ENCODE measurements at places on chromosomes 5 and 9.

- no peak for DNase-seq
Measured at GRCh38 chr9:111375817-111376564, 46.0 kb upstream of the OR2K2 start.

DNA sequence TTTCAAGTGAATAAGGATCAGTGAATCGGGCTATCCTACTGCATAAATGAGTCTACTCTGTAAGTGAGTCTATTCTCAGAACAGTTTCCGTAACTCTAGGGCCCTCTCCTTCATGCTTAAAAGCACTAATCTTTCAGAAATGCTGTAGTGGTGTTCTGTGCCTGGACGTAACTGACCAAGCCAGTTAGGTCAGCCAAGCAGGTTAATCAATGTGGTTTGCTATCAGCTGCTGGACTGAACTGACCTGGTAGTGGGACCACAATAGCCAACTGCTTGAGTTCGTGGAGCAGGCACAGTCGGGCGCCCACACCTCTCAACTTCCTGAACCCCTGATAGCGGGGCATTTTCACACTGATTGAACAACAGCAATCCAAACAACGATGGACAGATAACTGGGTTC, 6.8 kb downstream of the SLC1A3 start:
- DNase-seq, result no peak

- DNase-seq, result no peak
Measured at GRCh38 chr5:154498591-154498990, 20.6 kb upstream of the HAND1 start.

DNA sequence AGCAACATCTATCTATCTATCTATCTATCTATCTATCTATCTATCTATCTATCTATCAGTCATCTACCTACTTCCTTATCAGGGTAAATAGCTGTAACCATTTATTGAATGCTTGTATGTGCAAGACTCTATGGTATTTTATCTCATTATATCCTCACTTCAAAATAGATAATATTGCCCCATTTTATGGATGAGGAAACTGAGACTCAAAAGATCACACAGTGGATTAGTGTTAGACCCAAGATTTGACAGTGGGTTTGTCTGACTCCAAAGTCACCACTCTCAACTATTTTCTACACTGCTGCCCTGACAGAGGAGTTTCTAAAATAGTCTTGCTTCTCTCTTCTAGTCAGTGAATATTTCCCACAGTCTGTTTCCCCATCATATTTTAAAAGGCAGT, 94.3 kb upstream of the NR3C1 start:
- DNase-seq, result no peak

DNA sequence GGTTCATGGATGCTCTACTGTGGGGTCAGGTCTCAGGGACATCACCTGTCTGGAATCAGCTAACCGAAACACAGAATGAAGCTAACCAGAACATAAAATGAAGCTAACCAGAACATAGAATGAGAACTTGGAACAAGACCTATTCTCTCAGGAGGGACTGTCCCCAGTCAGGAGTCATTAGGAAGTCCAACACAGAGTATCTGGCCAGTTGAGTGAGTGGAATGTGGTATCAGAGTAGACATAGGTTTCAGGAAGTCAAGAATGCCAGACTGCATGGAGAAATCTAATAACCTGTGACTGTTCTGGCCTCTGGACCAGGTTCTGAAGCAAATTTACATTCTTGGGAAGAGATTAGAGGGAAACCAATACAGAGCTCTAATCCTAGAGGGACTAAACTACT, 609.6 kb downstream of the PRELID2 start:
- DNase-seq, result no peak

- DNase-seq, result no peak
Measured at GRCh38 chr9:28086881-28087280, 513.6 kb upstream of the C9orf72 start.

- no peak for DNase-seq
Measured at GRCh38 chr5:135462304-135462703, 10.2 kb upstream of the TIFAB start.

GRCh38 chr9:76336027-76336426, 58.2 kb downstream of the RFK start:
- DNase-seq, result no peak

DNA sequence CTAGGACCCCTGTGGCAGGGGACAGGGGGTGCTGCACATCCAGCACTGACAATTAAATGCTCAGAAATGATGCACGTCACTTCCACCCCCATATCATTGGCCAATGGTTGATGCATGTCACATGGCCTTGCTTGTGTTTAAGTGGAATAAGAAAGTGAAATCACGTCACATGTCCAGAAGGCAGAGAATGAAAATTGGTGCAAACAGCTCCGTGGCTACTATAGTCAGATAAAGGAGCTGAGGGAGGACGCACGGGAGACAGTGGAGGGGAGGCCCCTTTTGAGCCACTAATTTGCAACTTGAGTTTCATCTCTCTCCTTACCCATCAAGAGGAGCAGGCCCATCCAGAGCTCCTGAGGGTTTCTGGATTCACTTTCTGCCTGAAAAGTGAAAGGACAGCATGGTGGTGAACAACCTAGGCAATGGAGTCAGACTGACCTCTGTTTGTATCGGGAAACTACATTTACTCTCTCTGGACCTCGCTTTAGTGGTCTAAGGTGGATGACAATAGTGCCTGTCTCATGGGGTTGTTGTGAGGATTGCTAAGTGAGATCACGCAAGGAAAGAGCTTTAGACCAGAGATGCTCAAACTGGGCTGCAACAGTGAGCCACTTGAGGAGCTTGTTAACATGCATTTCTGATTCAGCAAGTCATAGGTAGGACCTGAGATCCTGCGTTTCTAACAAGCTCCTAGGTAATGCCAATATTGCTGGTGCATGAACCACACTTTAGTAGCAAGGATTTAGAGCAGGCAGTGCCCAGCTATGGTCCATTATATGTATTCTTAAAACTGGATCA, 133.9 kb upstream of the ADRA1B start:
- no peak for DNase-seq

DNA sequence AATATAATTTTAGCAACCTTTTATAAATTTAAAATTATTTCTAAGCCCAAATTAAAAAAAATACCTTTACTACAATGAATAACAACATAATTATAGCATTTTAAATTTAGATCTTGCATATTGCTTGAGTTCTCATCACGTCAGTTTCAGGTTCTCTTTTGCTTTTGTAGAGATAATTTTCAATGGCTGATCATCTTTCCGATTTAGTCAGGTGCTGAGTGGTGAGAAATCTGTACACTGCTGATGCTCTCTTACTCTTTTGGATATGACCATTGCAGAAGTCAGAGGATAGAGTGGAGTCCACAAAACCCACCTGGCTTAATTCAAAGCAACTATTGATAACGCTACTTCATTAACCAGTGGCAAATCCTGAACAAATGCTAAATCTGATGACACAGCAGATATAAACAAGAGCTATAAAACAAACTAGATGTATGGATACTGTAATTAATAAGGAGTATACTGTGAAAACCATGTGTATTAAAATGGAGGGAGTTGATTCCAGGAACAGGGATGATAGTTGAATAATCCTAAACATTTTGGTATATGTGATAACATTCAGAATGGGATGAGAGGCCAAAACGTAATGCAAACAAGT, 394.8 kb downstream of the CSNK1G3 start:
- DNase-seq, result no peak

- no peak for DNase-seq
Measured at GRCh38 chr9:128108269-128109049, 19.1 kb downstream of the PTGES2 start.

GRCh38 chr5:14627270-14627669, 37.2 kb upstream of the OTULIN start:
- DNase-seq, result no peak

- DNase-seq, result no peak
Measured at GRCh38 chr5:51380603-51381207, 2.5 kb upstream of the ISL1 start.

GRCh38 chr9:124873664-124874063, 11.7 kb downstream of the ARPC5L start:
- DNase-seq, result no peak

DNA sequence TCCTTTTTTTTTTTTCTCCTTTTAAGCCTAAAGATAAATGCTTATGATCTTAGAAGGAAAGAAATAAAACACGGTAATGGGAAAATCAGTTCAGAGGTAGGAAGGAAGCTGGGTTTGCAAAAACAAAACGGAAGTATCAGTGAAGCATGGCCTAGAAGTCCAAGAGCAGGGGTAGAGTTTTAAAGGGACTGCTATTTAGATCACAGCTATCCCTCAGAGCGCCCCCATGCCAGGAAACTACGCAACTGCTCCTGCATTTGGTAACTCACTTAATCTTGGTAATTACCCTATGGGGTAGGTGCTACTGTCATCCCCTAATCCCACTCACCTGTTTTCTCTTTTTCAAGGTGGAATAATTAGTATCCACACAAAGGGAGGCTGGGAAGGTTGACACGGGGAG, 16.0 kb downstream of the TLE1 start:
- no peak for DNase-seq

DNA sequence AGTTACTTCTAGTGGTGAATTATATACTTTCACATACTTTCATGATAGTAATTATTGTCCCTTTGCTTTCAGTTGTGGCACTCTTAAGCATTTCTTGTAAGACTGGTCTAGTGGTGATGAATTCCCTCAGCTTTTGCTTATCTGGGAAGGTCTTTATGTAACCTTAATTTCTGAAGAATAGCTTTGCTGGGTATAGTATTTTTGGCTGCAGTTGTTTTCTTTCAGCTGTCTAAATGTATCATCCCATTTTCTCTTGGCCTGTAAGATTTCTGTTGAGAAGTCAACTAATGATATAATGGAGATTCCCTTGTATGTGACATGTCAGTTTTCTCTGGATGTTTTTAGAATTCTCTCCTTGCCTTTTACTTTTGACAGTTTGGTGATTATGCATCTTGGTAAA, 41.0 kb downstream of the TMEM38B start:
- DNase-seq, result no peak

DNA sequence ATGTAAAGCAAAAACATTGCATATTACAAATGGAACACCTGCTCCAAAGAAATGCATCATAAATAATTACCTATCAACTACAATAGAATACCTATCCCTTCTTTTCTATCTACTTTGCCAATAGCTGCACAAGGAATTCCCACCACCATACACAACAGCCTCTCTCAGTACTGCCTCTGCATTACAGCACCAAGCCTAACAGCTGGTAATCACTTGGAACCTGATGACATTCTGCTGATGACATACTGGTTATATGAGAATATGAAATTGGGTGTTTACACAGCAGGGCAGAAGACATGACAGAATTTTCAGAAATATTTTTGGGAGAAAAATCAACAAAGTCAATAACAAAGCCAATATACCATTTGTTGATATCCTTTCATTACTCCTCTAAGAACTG, 43.2 kb downstream of the PSMB7 start:
- no peak for DNase-seq

GRCh38 chr5:56837956-56838355, 22.6 kb downstream of the MAP3K1 start:
- DNase-seq, result no peak

DNA sequence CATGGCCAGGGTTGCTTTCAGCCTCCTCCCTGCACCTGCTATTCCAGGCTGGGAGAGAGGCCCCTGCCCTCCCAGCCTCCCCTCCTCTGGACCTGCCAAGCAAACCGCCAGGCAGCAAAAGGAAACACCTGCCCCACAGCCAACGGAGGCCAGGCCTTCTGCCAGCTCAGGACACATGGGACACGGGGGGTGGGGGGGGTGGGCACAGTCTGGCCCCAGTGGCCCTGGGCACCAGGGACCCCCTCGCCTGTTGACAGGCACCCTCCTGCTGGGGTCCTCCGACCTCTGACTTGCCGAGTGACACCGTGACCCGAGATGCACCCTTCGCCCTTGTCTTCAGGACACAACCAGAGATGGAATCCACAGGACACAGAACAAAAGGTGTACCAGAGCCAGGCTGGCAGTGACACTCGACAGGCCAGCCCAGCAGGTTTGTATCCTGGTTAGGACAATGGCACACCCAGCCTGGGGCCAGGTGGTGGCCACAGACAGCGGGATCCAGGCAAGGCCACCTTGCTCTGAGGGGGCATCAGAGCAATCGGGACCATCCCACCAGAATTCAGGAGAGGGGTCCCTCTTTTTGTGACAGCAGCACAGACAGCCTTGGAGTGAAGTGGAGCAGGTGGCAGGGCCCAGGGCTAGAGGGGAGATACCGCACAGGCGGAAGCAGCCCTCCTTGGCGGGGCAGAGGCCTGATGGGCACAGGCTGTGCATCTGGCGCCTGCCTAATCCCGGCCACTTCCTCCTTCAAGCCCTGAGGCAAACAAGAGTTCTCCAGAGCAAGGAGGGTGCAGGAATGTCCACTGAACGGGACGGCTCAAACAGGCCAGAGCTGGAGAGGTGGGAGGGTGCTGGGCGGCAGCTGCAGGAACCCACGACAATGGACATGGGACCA, 1.3 kb upstream of the TMEM210 start:
- no peak for DNase-seq

DNA sequence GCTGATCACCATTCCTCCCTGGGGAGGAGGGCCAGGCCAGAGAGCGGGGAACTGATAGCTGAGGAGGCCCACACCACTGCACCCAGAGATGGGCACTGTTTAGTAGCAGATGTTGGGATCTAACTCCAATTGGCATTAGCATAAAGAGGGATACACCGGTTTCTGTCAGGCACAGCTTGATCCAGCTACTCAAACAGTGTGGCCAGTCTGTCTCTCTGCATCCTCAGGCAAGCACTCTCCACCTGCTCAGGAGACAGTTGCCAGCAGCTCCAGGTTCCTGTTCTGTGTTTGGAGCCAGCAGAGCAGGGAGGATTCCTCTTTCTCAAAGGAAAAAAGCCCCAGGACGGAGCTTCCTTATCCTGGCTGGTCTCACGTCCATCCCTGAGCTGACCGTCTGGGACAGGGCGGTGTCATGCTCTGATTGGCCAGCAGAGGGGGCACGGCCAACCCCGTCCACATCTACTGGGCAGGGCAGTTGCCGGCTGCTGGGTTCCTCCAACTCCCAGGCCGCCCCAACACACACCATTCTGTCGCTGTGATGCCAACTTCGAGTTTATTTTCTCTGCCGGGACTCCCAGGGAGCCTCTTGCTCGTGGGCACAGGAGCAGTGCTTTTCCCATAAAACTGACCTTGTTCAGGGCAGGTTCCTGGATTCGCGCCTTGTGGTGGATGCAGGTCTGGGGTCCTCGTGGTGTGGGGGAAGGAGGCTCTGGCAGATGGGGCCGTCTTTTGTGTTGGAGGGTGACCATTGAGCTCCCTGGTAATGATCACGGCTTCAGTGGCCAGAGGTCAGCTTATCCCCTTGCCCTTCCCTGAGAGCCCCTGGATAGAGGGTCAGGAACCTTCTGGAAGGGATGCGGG, 47.9 kb downstream of the COL5A1 start:
- no peak for DNase-seq

DNA sequence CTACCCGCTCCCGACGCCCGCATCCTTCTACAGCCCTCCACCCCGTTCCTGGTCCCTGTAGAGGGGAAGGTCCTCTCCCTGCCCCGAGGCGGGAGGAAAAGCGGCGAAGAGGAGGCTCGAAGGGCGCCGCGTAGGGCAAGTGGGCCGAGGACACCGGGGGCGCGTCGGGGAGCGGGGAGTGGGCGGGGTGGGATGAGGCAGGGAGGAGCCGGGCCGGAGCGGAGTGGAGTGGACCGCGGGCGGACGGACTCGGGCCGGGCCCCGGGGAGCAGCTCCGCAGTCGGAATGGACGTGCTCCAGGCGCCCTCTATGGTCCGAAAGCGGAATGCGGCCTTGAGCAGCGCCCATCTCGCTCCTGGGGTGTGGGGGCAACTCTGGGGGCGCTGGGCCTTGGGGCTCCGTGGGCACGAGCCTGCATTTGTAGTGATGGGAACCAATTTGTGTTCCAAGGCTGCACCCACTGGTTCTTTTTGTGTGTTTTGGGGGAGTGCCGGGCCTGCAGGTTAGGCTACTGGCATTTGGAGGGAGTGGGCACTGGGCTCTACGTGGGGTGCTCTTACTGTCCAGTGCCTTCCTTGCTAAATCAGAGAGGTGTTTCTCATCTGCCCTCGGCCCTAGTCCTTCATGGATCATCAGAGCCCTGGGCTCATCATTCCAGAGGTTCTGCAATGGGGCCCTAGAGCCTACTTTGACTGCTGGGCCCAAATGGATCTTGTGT, 7.3 kb downstream of the IRX1 start:
- no peak for DNase-seq
